NCI-H82 (cell line): ENCODE measurements at places on chromosomes 16 and 17.

DNA sequence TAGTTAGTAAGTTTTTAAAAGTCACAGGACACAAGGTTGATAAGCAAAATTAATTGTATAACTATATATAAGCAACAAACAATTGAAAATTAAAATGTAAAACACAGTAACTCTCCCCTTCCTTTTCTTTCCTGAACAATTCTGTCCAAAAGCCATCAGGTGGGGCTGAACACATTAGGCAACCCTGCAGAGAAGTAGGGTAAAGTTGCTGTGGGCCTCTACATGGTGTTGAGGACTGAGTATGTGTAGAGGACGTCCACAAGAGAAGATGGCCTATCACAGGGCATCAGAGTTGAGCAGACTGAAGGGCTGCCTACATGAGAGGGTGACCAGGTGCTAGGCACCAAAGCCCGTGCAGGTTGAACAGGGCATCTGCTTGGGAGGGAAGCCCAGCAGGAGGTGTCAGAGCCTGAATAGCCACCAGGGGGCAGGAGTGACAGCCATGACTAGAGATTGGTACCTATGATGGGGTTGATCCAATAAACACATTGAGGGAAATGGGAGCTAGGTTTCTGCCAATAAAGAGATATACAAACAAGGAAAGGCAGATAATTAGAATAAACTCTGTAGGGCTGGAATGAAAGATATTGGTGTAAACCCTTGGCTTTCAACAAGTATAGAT, 415.1 kb downstream of the NPIPA8 start:
- DNase-seq: peak; percentile 79

DNA sequence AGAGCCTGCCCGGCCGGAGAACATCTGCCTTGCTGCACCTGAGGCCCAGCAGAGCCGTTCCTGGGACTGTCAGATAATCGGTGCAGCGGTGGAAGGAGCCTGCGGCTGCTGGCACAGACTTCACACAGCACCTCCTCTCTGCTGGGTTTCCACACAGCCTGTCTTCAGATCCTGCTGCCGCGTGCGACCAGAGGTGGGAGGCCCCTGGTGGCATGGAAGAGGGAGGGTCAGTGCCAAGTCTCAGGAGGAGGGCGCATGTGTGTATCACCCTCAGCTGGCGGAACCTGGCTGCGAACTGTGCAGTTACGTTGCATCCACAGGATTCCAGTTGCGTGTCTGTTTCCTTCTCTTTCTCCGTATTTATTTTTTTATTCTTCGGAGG, 3.3 kb downstream of the CDK5R1 start:
- peak; percentile 68 for DNase-seq

GRCh38 chr16:89050119-89050867, 43.4 kb upstream of the ACSF3 start:
- no peak for DNase-seq

- no peak for DNase-seq
Measured at GRCh38 chr17:5032865-5033264, 2.4 kb downstream of the SLC52A1 start.

- no peak for DNase-seq
Measured at GRCh38 chr17:40451420-40451819, 8.2 kb downstream of the IGFBP4 start.

- DNase-seq: peak; percentile 71
Measured at GRCh38 chr16:66950971-66951790, 9.9 kb upstream of the CES3 start.

DNA sequence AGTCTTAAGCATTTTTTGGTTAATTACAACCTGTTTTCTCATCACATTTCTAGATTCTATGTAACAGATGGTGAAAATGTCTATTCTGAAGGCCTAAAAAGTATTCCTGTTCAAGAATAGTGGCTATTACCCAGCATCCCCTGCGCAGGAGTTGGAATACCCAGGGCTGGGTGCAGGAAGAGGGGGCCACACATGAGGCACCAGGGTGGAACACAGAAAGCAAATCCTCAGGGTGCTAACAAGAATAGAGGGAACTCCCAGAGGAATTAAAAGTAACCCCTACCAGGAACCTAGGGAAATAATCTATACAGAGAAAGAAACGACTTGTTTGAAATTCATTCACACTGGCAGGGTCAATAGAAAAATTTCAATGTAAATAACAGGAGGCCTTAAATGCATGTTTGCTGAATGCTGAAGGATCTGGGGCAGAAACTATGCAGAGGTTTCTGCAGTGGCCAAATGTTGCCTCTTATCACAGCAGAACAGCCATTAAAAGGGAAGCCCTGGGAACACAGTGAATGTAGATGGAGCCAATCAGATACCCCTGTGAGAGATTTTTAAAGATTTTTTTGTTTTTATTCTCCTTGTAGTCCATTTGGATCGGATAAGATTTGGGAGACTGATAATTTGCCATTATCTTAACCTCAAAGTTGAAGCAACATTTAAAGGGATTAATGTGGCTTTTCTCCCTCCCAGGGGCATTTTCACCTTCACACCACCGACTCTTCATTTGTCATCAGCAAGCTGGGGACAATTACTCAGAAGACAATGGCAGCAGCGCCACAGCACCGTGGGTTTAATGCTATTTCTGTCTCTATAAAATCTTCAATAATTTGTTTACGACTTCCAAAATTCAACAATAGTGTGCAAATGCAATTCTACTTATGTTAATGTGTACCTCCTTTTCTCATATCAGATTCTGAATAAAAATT, 196.0 kb upstream of the PSMD7 start:
- DNase-seq: peak; percentile 65

- DNase-seq: no peak
Measured at GRCh38 chr17:19539040-19539399, 5.4 kb downstream of the SLC47A1 start.

GRCh38 chr17:1179112-1179817, 516 bp downstream of the ABR start:
- no peak for DNase-seq

DNA sequence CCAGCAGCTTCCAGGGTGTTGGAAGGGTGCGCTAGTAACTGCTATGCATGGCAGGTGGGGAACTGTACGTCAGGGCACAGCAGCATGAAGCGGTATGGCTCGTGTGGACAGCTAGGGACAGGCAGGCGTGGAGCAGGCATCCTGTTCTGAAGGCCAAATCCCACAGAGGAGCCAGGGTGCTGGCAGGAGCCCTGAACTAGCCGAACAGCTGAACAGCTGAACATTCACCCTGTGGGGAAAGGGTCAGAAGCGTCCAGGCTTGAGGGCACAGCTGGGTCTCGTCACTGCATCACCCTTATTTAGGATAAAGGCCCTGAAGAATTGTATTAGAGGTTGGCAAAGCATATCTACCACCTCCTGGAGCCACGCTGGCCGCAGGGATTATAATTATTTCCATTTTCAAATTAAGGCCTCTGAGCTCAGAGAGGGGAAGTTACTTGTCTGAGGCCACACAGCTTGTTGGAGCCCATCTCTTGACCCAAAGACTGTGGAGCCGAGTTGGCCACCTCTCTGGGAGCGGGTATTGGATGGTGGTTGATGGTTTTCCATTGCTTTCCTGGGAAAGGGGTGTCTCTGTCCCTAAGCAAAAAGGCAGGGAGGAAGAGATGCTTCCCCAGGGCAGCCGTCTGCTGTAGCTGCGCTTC, 3.3 kb upstream of the STH start:
- no peak for DNase-seq

GRCh38 chr17:21298056-21298982, 13.8 kb downstream of the MAP2K3 start:
- DNase-seq: no peak

- no peak for DNase-seq
Measured at GRCh38 chr17:64091116-64091515, 38.8 kb downstream of the ERN1 start.

DNA sequence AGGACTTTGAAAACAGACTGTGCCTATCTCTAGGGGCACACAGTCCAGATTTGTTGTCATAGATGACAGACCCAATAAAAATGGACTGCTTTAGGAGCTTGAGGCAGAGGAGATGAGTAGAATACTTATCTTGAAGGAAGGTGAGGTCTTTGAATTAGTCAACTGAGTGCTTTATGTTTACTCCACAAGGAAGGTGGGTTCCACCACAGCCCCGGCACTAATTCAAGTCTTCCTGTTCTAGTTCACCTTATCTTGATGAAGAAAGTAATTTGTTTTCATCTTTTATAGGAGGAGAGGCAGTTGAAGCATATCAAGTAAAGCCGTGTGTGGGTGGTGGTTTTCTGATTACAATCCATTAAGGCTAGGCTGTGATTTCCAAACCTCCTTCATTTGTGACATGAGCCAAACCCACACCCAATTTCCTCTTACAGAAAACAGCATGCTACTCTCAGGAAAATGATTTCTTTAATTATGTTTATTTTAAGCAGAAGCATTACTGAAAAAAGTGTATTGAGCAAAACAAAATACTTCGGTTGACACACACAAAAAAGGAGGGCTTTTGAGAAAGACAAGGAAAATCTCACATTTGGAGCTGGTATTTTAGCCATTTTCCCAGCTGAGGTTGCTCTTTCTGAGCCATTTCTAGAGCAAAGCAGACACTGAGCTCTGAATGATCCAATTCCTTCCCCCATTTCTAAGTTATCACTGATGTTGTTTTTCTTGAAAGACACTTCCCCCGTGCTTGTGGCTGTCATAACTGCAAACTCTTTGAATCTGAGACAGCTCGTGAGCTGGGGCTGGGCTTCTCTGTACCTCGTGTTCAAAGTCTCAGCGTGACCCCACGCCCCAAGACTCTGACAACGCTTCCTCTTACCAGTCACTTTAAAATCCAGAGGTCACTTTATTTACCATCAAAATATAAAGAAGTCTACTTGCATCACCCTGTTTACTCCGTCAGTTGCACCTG, 35.4 kb downstream of the CDRT15 start:
- no peak for DNase-seq

DNA sequence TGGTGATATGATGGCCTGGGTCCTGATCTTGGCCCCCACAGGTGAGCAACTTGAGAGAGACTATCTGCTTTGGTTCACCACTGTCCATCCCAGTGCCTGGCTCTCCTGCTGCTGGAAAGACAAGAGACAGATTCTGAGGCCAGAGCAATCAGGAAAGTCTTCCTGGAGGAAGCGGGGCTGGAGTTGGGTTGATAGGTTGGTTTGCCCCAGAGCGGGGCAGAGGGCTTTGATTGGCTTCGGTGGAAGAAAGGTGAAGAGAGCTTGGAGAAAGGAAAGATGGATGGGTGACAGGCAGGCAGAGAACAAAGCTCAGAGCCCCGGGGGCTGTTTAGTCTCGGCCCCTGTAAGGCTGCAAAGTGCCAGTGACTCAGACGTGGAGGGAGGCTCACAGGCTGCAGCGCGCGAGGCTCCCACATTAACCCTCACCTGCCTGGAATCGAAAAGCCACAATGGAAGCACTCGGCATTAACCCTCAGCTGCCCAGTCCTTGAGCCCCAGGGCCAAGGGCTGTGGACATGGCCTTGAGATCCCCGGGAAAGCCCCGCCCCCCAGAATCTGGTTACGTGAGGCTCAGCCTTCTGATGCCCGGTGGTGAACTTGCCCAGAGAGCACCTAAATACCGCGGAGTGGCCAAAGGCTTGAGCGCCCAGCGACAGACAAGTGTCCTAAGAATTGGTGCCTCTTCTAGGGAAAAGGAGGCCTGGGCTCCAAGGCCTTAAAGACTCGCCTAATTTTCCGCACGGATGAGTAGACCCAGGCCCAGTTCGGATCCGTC, 996 bp upstream of the CPNE2 start:
- DNase-seq: peak; percentile 31

- no peak for DNase-seq
Measured at GRCh38 chr17:82860606-82861392, 21.0 kb upstream of the ZNF750 start.

DNA sequence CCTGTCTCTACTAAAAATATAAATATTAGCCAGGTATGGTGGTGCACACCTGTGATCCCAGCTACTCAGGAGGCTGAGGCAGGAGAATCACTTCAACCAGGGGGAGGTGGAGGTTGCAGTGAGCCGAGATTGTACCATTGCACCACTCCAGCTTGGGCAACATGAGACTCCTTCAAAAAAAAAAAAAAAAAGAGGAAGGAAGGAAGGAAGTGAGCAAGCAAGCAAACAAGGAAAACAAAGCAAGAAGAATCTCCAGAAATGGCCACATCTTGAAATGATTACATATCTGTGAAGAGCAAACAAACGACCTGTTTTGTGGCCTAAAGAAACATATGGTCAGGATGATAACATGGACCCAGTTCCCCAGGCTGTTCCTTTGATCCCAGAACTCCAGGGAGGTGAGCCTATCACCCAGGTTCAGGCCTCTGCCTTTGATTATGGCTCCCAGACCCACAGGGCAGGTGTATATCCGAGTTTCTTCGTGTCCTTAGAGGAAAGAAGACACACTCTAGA, 8.9 kb downstream of the ACOX1 start:
- no peak for DNase-seq

- DNase-seq: no peak
Measured at GRCh38 chr17:48792033-48792798, 24.8 kb downstream of the TTLL6 start.

DNA sequence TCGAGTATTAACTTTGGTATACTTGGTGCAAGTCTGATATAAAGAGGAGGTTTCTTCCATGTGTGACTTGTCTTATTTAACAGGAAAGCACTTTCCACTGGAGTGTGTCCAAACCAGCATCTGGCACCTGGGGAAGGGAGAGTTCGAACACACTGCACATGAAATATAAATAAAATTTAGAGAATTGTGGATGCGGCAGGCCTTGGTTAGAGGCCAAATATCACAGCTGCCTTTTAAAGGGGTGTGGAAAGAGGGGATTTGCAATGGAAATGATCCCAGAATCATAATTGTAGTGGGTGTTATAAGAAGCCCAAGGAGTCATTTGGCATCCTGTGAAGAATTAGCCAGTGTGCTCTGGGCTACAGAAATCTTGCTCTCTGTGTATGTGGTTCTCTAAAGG, 4.3 kb upstream of the NXN start:
- no peak for DNase-seq

DNA sequence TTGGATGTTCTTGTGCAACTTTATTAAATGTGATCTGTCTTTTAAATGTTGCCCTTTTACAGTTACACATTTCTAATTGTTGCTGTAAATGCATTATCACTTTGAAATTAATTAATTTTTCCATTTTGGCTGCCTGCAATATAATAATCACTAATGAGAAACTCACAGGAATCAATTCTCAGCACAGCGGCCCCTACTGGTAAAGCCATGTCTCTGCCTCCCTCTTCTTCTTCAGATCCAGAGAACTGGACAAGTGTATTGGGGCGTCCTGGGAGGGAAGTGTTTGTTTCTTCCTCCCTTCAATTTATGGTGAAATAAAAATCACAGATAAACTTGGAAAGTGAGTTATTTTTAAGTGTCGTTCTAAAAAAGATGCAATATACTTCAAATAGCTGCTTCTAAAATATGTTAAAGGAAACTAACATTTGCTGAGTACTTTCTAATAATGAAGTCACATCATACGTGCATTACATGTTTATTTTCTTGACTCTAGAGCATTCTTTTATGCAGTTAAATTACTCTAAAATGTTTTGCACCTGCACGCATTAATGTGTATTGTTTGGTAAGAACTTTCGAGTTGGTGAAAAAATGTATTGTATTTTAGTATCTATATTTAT, 338.0 kb downstream of the WWOX start:
- DNase-seq: peak; percentile 65
